ENCODE measurements at places on chromosomes 12 and 14. TPM values are rescaled to one million over a fixed set of nuclear protein-coding genes. Genes with fewer than 3 reads are reported as not detected.

Gene B4GALNT3
- under 0.01 TPM for total RNA-seq

Gene SDS
- not detected for total RNA-seq

Gene ARHGAP9
- total RNA-seq, result not detected

Gene BEST3
- total RNA-seq, result not detected

Gene RIMKLB
- 7.9 TPM for total RNA-seq

Gene AKAP5
- 0.17 TPM for total RNA-seq

Gene TIGAR
- total RNA-seq, result 6.1 TPM

Gene SCN8A
- total RNA-seq, result 0.74 TPM

Gene LRP1-AS
- total RNA-seq, result not detected

Gene AQP5
- total RNA-seq, result not detected

Gene DCAF4
- total RNA-seq, result 12.2 TPM

Gene ADCY6
- 13.3 TPM for total RNA-seq

Gene TRMT61A
- 7.7 TPM for total RNA-seq

Gene GLIPR1L1
- total RNA-seq, result not detected

Gene SDSL
- total RNA-seq, result 5.9 TPM

Gene GPR135
- total RNA-seq, result 0.84 TPM

Gene CACNA1C
- total RNA-seq, result 0.74 TPM

Gene TGM1
- 1.2 TPM for total RNA-seq

Gene TAS2R9
- total RNA-seq, result not detected

Gene VEZT
- 28.2 TPM for total RNA-seq

Gene EAPP
- 33.3 TPM for total RNA-seq

Gene FSCB
- not detected for total RNA-seq

Gene MAP1LC3B2
- total RNA-seq, result 0.17 TPM

Gene GPRC5D
- not detected for total RNA-seq

Gene CDH24
- total RNA-seq, result 9.8 TPM

Gene PLBD1
- 2.5 TPM for total RNA-seq

Gene SLC25A47
- total RNA-seq, result not detected

Gene RTRAF
- total RNA-seq, result 125 TPM

Gene PTPRB
- under 0.01 TPM for total RNA-seq

Gene IAPP
- not detected for total RNA-seq

Gene FOXN4
- total RNA-seq, result not detected

Gene RNASE12
- total RNA-seq, result not detected

Gene DLGAP5
- 48.5 TPM for total RNA-seq

Gene MBIP
- 5.4 TPM for total RNA-seq

Gene LRRC9
- not detected for total RNA-seq

Gene GZMH
- not detected for total RNA-seq

Gene PRR13
- total RNA-seq, result 115 TPM

Gene GALNT16
- 0.17 TPM for total RNA-seq

Gene KRT5
- total RNA-seq, result 0.17 TPM

Gene ADAMTS20
- total RNA-seq, result not detected

Gene LMNTD1
- total RNA-seq, result 0.30 TPM

Gene CLEC9A
- not detected for total RNA-seq

Gene BEGAIN
- 1.3 TPM for total RNA-seq

Gene MED13L
- 23.0 TPM for total RNA-seq

Gene TSPAN19
- total RNA-seq, result under 0.01 TPM

Gene MON2
- 11.3 TPM for total RNA-seq

Gene KLRG1
- 1.7 TPM for total RNA-seq

Gene TMBIM4
- total RNA-seq, result 105 TPM

Gene GPX2
- total RNA-seq, result not detected
